Smooth muscle cell of the brain vasculature (primary cell): ENCODE measurements at places on chromosomes 11 and 22.

GRCh38 chr11:2700415-2701211 lies 819 bp upstream of the KCNQ1OT1 start:
- no peak for DNase-seq

- no peak for DNase-seq
These were observed 31.2 kb downstream of the TPBGL start for GRCh38 chr11:75271730-75272129.

DNA sequence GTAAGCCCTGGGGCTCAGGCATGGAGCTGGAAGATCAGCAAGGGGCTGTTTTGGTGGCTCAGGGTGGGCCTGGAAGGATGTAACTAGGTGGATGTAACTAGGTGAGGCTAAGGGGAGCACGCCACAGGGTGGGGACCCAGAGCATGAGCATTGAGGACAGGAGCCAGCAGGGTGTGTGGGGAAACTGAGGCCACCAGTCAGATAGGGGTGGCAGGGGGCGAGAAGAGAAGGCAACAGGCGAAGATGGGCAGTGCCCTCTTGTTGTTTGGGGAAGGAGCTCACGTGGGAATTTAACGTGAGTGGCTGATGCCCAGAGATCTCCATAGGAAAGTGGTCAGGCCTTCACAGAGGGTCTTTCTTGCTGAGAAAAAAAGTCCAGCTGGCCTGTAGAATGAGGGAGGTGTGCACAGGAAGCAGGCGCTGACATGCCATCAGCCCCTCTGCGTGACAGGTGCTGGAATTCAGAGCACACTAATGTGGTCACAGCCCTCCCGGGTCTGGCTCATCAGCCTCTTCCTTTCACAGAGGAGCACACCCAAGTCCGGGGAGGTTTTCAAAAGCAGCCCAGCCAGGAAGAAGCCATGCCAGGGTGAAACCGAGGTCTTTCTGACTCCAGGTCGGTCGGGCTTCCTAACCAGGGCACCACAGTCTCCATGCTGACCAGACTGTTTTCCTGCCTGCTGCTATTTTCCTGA lies 54.6 kb upstream of the PAX6 start:
- no peak for DNase-seq

DNA sequence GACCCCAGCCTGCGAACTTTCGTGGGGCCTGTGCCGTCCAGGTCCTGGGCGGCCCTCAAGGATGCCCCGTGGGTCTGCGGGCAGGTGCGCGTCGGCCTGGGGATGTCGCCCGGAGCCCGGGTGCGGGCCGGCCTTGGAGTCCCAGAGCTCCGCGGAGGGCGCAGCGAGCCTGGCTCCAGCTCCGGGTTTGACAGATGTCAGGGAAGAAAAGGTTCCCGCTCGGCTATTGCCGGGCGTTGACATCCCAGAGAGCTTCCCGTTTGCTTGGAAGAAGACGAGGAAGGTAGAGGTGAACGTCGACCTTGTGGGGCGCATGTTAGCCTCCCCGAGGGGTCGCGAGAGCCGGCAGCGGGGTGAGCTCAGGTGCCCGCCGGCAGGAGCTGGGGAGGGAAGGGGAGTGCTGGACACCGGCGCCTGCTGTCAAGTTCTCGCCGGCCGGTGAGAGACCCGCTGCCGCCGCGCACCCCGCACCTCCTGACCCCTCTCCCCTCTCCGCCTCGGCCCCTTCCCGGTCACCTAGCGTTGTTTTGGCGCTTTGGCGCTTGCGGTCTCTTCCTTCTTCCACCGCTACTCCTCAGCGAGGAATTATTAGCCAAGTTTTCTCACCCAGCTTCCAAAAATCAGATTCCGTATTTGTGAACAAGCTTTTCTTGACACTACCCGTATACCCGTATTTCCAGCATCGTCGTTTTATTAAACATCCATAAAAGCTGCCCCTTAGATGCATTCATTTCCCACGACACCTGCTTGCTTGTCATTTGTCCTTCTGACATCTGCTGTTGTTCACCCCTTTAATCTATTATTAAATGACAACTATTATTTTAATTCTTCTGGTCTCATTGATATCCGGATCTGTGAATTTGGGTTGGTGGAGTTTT lies 1.3 kb downstream of the BMAL1 start:
- DNase-seq = no peak

- no peak for DNase-seq
These were observed 205.5 kb downstream of the CTTN start for GRCh38 chr11:70603756-70604211.

- DNase-seq = no peak
These were observed 12.8 kb downstream of the PLAAT4 start for GRCh38 chr11:63549411-63549810.

DNA sequence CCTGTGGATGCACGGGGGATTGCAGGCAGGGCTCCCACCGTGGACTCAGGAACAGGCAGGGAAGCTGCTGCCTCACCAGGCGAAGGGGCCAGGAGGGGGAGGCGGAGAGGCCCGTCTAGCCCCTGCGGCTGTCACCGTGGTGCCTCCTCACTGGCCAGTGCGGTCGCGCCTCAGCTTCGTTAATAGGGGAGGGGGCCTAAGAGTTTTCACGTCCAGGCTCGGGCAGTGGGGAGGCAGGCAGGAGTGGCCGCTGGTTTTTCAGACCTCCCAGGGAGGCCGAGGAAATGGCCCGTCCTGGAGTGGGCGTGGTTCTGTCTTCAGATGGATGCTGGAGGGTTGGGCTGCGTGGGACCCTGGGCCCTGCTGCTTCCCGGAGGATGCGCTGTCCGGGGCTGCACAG lies 91.1 kb upstream of the B3GAT1 start:
- DNase-seq = no peak
